NCI-H1436 treated with DMSO at 0.1 percent for 48 hours (cell line): ENCODE measurements at places on chromosomes 16 and 17.

GRCh38 chr16:4385789-4386450 lies 14.3 kb downstream of the VASN start:
- DNase-seq = no peak

DNA sequence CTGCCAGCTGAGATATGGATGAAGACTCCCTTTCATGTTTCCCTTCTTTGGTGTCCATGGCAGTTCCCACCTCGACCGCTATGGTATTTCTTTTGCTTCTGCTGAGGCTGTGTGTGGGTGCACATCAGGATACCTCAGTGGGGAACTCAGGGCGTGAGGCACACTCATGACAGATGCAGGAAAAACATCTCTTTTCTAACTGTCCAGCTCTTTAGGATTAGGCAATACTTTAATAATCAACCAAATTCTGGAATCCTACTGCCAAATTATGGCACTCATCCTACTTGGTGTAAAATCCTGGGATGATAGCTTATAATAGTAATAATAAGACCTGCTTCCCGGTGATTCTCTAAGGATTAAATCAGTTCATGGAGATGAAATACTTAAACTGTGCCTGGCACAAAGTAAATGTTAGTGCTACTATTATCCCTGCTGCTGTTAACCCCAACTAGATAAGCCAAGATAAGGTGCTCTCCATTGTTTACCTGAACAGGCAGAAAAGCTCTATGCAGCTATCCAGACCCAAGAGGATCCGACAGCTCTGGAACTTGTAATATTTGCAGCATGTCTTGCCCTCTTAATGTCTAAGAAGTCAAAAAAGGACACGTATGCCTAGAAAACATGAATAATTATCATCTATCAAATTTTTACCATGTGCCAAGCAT lies 543.3 kb downstream of the WWOX start:
- DNase-seq = no peak

- DNase-seq = no peak
Measured at GRCh38 chr16:7584561-7584960, 251.9 kb downstream of the RBFOX1 start.

GRCh38 chr16:68022278-68022727 lies 729 bp downstream of the DDX28 start:
- no peak for DNase-seq

GRCh38 chr17:7806587-7806986 lies 27.4 kb upstream of the KDM6B start:
- no peak for DNase-seq

GRCh38 chr17:42782166-42783061 lies 2.0 kb downstream of the WNK4 start:
- no peak for DNase-seq

DNA sequence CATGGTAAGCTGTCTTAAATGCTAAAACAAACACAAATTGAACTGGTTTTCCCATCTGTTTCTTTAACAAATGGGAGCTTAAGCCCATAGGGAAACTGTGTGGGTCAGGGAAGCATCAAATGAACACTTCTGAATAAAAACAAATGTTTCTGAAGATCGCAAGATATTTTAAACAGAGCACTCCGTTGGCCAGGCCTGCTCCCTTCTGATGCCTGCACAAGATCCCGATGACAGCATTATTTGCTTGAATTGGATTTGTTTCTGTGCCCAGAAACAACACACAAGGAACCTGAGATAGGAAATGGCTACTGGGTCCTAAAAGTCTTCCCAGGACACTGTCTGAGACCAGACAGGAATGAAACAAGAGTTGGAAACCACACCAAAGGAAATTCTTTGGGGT lies 425.8 kb upstream of the ZFHX3 start:
- no peak for DNase-seq

DNA sequence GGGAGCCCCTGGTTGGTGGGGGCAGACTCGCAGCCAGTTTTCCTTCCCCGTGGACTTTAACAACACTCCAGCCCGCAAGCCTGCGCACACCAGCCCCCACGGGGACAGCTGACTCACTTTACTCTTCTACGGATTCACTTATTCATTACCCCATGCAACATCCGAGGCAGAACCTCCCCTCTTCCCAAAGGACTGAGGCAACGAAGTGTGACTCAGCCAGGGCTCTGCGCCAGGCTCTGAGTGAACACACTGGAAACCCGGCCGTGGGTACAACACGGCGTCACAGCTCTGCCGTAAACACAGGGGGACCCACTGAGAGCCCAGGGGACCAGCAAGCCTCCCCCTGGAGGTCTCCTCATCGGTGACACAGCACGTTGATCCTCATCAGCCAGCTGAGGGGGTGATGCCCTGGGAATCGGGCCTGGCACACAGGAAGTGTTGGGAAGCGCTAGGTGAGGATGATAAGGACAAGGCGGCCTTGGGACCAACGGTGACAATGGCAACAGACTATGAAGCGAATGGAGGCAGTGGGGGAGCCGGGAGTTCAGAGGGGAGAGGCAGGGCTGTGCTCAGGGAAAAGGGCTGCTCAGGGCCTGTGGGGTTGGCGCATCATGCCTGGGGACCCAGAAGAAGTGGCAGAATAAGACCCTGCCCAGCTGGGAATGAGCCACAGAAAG lies 14.6 kb downstream of the COTL1 start:
- DNase-seq = no peak

- no peak for DNase-seq
Measured at GRCh38 chr16:2473446-2473926, 1.4 kb upstream of the TBC1D24 start.

- no peak for DNase-seq
Measured at GRCh38 chr16:152141-153128, at the start of gene HBZ. TSS of gene HBZ (plus strand) at chr16:152644. CDS start at chr16:152910, 266 bp downstream.

DNA sequence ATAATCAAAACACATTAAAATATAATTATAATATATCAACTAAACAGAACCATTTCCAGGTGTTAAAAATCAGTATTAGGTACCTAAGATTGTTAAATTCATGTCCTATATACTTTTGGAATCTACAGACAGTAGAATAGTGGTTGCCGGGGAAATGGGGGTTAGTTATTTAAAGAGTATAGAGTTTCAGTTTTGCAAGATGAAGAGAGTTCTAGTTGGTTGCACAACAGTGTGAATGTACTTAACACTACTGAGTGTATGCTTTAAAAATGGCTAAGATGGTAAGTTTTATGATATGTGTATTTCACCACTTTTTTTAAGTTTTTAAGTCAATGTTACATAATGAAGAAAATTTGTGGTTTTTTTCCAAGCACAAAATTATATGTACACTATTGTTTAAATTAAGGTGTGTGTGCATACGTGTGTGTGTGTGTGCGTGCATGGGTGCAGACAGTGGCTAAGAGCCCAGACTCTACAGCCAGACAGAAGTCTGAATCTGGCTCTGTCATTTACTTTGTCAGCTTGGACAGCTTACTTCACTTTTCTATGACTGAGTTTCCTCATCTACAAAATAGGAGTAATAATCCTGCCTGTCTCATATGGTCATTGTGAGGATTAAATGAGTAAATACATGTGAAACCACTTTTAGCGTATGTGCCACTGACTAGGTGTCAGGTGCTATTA lies 25.3 kb upstream of the PHAF1 start:
- no peak for DNase-seq

DNA sequence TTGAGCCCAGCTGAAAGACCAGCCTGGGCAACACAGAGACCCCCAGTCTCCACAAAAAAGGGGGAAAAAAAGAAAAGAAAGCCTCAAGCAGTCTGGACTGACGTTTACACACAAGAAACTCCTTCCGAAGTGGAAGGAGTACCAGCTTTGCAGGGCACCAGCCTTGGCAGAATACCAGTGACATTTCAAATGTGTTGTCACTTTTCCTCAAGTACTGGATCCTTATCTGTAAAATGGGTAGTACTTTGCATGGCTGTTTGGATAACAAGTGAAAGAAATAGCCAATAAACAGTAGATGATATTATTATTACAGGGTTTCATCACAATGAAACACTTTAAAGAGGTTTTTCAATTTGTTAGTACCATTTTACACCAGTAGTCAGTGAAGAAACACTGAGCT lies 14.2 kb downstream of the YWHAE start:
- DNase-seq = no peak

DNA sequence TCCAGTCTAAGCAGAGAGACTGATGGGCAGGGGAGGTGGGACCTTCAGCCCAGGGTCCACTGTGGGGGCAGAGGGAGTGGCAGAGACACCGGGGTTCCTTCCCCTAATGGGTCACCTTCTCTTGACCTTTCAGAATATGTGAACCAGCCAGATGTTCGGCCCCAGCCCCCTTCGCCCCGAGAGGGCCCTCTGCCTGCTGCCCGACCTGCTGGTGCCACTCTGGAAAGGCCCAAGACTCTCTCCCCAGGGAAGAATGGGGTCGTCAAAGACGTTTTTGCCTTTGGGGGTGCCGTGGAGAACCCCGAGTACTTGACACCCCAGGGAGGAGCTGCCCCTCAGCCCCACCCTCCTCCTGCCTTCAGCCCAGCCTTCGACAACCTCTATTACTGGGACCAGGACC lies 2.8 kb downstream of the MIEN1 start:
- no peak for DNase-seq

- no peak for DNase-seq
Measured at GRCh38 chr17:65707780-65708179, 146.3 kb upstream of the AXIN2 start.

GRCh38 chr16:88010968-88011483 lies 59.8 kb downstream of the BANP start:
- DNase-seq = no peak

GRCh38 chr17:13128676-13129075 lies 110.8 kb upstream of the ELAC2 start:
- no peak for DNase-seq

- DNase-seq = no peak
Measured at GRCh38 chr16:3590736-3591435, 13.7 kb upstream of the NLRC3 start.

DNA sequence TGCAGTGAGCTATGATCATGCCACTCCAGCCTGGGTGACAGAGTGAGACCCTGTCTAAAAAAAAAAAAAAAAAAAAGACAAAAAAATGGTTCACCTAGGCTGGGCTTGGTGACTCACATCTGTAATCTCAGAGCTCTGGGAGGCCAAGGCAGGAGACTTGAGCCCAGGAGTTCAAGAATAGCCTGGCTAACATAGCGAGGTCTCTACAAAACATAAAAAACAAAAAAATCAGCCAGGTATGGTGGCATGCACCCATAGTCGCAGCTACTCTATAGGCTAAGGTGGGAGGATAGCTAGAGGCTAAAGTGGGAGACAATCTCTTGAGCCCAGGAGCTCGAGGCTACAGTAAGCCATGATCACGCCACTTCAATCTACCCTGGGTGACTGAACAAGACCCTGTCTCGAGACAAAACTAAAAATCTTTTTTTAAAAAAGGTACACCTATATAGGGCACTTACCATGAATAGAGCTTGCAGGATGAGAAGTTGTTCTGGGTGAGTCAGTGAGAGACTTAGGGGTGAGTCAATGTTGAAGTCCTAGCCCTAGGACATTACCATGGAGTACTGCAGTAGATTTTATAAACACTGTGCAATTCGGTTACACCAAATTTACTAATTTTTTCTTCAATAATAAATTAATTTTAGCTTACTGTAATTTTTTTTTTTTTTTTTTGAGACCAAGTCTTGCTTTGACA lies 19.0 kb downstream of the USP32 start:
- DNase-seq = no peak

DNA sequence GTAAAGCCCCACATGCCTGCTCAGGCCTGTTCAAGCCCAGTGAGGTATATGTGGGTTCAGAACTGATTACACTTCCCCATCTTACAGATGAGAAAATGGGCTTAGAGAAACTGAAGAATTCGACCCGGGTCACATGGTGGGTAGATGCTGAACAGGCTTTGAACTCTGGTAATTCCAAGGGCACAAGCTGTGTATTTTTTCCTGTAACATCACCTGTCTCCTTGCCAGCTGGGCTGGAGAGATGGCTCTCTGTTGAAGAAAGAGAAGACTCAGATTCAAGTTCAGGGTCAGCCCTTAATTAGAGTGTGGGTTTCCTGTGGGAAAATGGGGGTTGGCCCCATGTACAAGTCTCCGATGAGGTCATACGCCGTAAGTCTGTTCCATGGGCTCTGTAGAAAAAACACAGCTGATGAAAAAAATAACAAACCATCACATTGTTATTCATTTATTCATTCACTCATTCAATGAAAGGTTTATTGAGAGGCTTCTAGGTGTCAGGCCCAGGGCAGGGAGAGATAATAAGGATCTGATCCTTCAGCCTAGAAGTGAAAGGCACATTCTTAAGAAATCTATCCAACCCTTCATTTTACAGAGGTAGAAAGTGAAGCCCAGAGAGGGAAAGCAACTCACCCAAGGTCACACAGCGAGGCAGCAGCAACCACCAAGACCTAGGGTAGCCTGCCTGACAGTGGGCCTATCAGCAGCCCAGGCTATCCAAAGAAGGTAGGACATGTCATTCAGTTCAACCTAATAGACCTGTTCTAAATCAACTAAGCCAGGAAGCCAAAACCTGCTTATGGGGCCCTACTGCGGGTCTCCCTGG lies 482.8 kb downstream of the SOX9 start:
- DNase-seq = no peak

GRCh38 chr17:27259356-27259755 lies 34.6 kb upstream of the WSB1 start:
- no peak for DNase-seq

- no peak for DNase-seq
Measured at GRCh38 chr16:77963185-77964044, 58.9 kb upstream of the CLEC3A start.

DNA sequence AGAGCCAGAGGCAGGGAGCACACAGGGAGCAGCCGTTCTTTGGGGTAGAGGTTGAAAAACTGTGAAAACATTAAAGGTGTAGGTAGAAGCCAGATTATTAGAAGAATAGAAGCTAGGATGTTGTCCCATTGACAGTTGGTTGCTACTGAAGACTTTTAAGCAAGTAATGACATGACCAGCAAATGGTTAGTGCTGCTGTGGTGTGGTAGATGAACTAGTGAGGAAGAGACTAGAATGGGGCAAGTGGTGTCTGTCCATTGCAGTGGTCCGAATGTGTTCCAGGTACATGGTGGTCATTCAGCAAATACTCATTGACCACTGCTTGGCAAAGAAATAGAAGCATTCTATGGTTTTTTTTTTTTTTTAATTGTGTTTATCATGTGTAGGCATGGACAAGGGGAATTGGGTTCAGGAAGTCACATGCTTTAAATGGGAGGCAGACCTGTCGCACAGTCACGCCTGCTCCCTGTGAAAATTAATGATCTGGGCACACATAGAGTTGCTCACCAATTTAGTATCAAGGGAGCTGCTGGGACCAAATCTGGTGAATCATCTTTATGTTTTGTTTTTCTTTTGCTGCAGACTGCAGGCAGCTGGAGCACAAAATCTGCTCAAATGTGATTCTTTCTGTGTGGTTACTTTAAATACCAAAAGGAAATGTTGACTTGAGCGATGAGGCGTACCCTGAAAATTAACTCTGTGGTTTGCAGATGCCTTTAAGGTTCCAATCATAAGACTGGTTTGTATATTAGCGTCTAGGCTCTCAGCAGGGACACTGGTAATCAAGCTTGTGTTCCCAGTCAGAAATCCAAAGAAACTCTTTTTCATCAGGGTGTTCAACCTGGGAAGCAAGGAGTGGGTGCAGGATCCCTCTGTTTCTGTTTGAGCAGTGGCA lies 30.7 kb downstream of the YPEL2 start:
- DNase-seq = no peak
